CD4-positive, alpha-beta T cell (primary cell): ENCODE measurements at places on chromosomes 7 and 10.

- H3K27me3 ChIP-seq, result no peaks in the 10 kb centered on the region
- no peak overlapping the region for H3K27ac ChIP-seq
Observed at GRCh38 chr10:114647545-114648138, 10.4 kb downstream of the ABLIM1 start.

GRCh38 chr10:26887611-26888215 lies 27.0 kb upstream of the ABI1 start:
- no peaks in the 10 kb centered on the region for H3K36me3 ChIP-seq
- no peak overlapping the region for H3K4me3 ChIP-seq
- DNase-seq, result no peak
- no peaks in the 10 kb centered on the region for H3K27me3 ChIP-seq
- H3K27ac ChIP-seq, result no peak overlapping the region

DNA sequence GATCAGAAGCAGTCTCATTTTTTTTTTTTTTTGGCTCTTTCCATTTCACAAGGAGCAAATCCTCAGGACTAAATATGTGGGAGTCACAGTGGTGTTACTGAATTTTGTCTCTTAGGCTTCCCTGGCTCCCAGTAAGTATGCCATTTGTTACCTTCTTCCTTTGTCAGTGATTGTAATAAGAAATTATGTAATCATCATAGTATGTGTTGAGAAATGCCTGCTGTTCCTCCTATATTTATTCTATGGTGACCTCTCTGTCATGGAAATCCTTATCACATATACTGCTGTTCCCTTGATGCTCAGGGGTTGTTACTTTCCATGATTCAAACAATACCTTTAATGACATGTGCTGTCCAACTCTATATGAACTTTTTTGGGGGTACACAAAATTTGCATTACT lies 4.8 kb upstream of the OR9A4 start:
- H3K27me3 ChIP-seq, result peaks cover 2% of the 10 kb centered on the region
- H3K27ac ChIP-seq, result no peak overlapping the region
- H3K36me3 ChIP-seq, result no peaks in the 10 kb centered on the region
- no peaks in the 10 kb centered on the region for H3K4me1 ChIP-seq

- no peak overlapping the region for H3K27ac ChIP-seq
- no peaks in the 10 kb centered on the region for H3K27me3 ChIP-seq
- no peak for DNase-seq
- no peak overlapping the region for H3K4me3 ChIP-seq
- peaks cover 2% of the 10 kb centered on the region for H3K36me3 ChIP-seq
Observed at GRCh38 chr7:128743112-128743772, 4.1 kb downstream of the CALU start.

DNA sequence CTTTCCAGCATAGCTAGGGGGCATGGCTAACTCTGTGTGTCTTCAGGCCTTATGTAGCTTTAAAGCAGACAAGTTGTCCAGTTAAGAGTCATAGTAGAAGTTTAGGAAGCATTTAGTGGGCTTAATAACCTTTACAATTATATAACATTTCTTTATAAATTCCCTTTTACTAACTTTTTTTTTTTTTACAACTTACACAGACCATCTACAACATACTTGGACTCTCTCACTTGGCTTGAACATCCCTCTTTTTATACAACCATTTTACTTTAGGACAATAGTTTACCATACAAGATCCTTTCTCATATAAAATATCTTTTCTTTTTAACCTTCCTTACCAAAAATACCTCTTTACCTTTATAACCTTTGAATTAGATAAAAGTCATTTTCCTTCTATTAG lies 26.3 kb downstream of the SP4 start:
- no peak for DNase-seq
- peaks cover 5% of the 10 kb centered on the region for H3K4me1 ChIP-seq
- H3K4me3 ChIP-seq, result no peak overlapping the region
- no peaks in the 10 kb centered on the region for H3K27me3 ChIP-seq

GRCh38 chr10:116056445-116057293 lies 216.3 kb downstream of the GFRA1 start:
- no peak for DNase-seq
- no peaks in the 10 kb centered on the region for H3K27me3 ChIP-seq
- no peak overlapping the region for H3K27ac ChIP-seq
- H3K4me1 ChIP-seq, result no peaks in the 10 kb centered on the region
- H3K4me3 ChIP-seq, result no peak overlapping the region

GRCh38 chr10:63697956-63698786 lies 177.0 kb downstream of the REEP3 start:
- no peaks in the 10 kb centered on the region for H3K36me3 ChIP-seq
- H3K27me3 ChIP-seq, result no peaks in the 10 kb centered on the region
- no peak overlapping the region for H3K27ac ChIP-seq

DNA sequence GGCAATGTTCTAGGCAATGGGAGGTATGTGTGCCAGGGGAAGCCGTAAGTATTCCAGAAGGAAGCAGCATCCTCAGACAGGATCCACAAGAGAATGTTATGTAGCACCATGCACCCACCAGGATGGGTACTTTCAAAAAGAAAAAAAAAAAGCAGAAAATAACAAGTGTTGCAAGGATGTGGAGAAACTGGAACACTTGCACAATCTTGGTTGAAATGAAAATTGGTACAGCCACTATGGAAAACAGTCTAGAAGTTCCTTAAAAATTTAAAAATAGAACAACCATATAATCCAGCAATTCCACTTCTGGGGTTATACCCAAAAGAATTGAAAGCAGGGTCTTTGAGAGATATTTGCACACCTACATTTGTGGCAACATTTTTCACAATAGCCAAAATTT lies 20.2 kb downstream of the C10orf71 start:
- H3K4me1 ChIP-seq, result no peaks in the 10 kb centered on the region
- H3K4me3 ChIP-seq, result no peak overlapping the region
- no peaks in the 10 kb centered on the region for H3K27me3 ChIP-seq
- no peak for DNase-seq

GRCh38 chr7:85638394-85638793 lies 451.5 kb upstream of the SEMA3D start:
- H3K27me3 ChIP-seq, result no peaks in the 10 kb centered on the region
- H3K36me3 ChIP-seq, result no peaks in the 10 kb centered on the region
- no peak for DNase-seq
- no peak overlapping the region for H3K4me3 ChIP-seq
- no peak overlapping the region for H3K27ac ChIP-seq

- no peak overlapping the region for H3K27ac ChIP-seq
- H3K27me3 ChIP-seq, result peaks cover 3% of the 10 kb centered on the region
- DNase-seq, result no peak
Observed at GRCh38 chr7:47049234-47049774, 532.6 kb downstream of the TNS3 start.

GRCh38 chr7:149723795-149724495 lies 49.4 kb downstream of the ZNF467 start:
- no peak for DNase-seq
- no peak overlapping the region for H3K27ac ChIP-seq
- H3K4me3 ChIP-seq, result no peak overlapping the region
- H3K27me3 ChIP-seq, result no peaks in the 10 kb centered on the region
- H3K4me1 ChIP-seq, result no peaks in the 10 kb centered on the region

- no peaks in the 10 kb centered on the region for H3K4me1 ChIP-seq
- H3K36me3 ChIP-seq, result no peaks in the 10 kb centered on the region
- H3K4me3 ChIP-seq, result no peak overlapping the region
- H3K27ac ChIP-seq, result no peak overlapping the region
Observed at GRCh38 chr10:104059364-104059763, 26.3 kb downstream of the COL17A1 start.

- no peak overlapping the region for H3K27ac ChIP-seq
- no peaks in the 10 kb centered on the region for H3K36me3 ChIP-seq
- DNase-seq, result no peak
Observed at GRCh38 chr7:100840470-100841100, 11.9 kb upstream of the SLC12A9 start.
